ENCODE measurements at places on chromosomes 3 and 15. TPM values are rescaled to one million over a fixed set of nuclear protein-coding genes. Genes with fewer than 3 reads are reported as not detected.

Gene LDHAL6B
- total RNA-seq, result not detected

Gene CSPG5
- total RNA-seq, result 1.2 TPM

Gene PDE8A
- 27.8 TPM for total RNA-seq

Gene GRM2
- not detected for total RNA-seq

Gene DNAH1
- 1.7 TPM for total RNA-seq

Gene ZBTB47
- 4.6 TPM for total RNA-seq

Gene CELSR3
- total RNA-seq, result 3.1 TPM
